Hepatocyte (in vitro differentiated cells): ENCODE measurements at places on chromosomes 2 and 18. TPM values are rescaled to one million over a fixed set of nuclear protein-coding genes. Genes with fewer than 3 reads are reported as not detected.

CIB4 gene
- polyA plus RNA-seq: 0.29 TPM in 1 of 2 replicates, not detected in the other

RTP5 gene
- polyA plus RNA-seq: not detected in 2 replicates

KLHL41 gene
- 0.34 and 0.67 TPM in 2 replicates for polyA plus RNA-seq

GRCh38 chr2:160411955-160412354 lies 81.7 kb downstream of the RBMS1 start:
- DNase-seq: no peak

DNA sequence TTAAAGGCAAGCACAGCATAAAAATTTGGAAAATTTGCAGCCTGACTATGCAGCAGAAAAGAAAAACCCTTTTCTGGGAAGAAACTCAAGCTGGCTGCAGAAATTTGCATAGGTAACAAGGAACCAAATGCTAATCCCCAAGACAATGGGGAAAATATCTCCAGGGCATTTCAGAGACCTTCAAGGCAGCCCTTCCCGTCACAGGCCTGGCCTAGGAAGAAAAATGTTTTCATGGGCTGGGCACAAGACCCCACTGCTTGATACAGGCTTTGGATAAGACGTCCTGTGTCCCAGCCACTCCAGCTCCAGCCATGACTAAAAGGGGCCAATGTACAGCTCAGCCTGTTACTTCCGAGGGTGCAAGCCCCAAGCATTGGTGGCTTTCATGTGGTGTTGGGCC lies 717.6 kb downstream of the TDRD15 start:
- no peak for DNase-seq

DNA sequence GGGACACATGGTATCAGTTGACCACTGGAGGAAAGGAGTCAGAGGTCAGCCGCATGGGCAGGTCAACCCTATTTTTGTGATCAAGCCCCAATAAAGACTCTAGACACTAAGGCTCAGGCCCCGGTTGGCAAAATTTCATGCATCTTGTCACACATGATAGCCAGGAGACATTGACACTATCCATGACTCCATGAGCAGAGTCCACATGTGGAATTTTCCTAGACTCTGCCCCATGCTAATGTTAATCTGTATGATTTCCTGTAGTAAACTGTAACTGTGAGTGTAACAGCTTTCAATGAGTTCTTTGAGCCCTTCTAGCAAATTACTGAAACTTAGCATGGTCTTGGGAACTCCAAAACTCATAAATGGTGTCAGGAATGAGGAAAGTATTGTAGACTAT lies 192.3 kb downstream of the PDE11A start:
- DNase-seq: no peak

DNA sequence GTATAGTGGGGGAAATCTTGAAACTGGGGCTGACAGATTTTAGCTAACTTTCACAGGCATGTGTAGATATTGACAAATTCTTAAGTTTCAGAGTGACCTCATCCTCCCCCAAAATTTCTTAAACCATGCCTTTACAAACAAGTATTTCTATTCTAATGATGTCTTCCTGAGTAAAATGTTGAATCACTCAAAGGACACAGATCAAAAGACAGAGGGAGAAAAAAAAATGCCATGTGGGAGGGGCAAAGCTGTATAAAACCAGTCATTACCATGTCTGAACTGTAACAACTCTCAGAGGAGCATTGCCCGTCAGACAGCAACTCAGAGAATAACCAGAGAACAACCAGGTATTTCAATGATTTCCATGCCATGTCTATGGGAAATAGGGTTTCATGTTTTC lies at the start of gene SERPINB2:
TSS of gene SERPINB2 (plus strand) at position 282 of the 400 bp plus-strand sequence. CDS start 3,740 bp downstream, outside the sequence.
- no peak for DNase-seq

DNA sequence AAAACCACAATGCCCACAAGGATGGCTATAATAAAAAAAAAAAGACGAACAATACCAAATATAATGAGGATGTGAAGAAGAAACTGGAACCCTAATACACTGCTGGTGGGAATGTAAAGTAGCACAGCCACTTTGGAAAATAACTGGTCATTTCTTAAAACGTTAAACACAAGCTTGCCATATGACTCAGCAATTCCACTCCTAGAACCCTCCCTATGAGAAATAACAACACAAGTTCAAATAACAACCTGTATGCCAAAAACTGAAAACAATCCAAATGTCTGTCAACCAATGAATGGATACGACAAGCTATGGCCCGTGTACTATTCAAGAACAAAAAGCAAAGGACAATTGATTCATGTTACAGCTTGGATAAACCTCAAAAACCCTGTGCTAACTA lies 7.0 kb upstream of the ALPK2 start:
- DNase-seq: no peak
